Left cardiac atrium (tissue), 4 donors: ENCODE measurements at places on chromosomes 1 and 21. TPM values are rescaled to one million over a fixed set of nuclear protein-coding genes. Genes with fewer than 3 reads are reported as not detected.

GRCh38 chr21:42424914-42425541 lies 21.3 kb downstream of the UBASH3A start:
- DNase-seq: no peak

- DNase-seq: no peak
Observed at GRCh38 chr1:119245881-119246280, 105.4 kb upstream of the WARS2 start.

GRCh38 chr1:6420454-6421042 lies 829 bp upstream of the HES2 start:
- no peak for DNase-seq

GRCh38 chr21:39313042-39313570 lies 326 bp downstream of the BRWD1 start:
- DNase-seq: peak; percentile 42

- no peak for DNase-seq
Observed at GRCh38 chr1:17423781-17424245, 15.7 kb downstream of the RCC2 start.

- DNase-seq: no peak
Observed at GRCh38 chr1:156154317-156154749, 948 bp downstream of the SEMA4A start.

DNA sequence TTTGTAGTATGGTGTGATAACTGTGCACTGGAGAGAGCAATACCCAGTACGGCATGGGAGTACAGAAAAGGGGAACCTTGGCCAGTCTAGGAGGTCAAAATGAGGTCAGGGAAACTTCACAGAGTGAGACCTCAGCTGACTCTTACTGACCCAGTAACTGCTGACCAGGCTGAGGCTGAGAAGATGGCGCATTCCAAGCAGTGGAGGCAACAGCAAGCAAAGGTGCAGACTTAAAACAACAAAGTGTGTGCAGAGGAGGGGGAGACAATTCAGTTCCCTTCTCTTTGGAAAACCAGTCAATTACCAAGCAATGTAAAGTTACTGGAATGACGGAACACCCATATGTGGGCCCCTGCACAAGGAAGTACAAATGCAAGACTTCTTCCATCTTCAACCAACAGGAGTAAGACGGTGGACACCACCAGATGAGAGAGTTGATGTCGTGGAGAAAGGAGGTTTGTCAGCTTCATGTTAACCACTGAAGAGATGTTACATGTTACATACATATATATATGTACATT lies 54.6 kb upstream of the PRDX6 start:
- DNase-seq: no peak

DNA sequence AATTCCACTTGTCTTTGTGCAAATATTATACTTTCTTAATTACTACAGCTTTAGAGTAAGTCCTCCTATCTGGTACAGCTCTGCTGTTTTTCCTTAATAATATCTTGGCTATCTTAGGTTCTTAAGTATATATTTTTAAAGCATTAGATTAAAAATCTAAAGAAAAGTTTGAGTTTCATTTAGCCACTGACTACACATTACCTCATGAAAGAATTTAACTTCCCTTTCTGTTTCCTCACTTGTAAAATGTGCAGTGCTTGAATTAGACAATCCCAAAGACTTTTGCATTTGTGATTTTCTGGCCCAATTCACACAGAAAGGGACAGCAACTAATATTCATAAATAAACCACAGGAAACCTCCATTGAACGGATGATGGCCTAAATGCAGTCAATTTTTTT lies 126.4 kb upstream of the SAMSN1 start:
- no peak for DNase-seq

GRCh38 chr1:203101813-203102634 lies 16.2 kb upstream of the MYOG start:
- no peak for DNase-seq

- DNase-seq: peak; percentile 50
Observed at GRCh38 chr1:11842154-11843041, 5.2 kb downstream of the NPPA start.

GRCh38 chr1:230979952-230980351 lies 1.1 kb downstream of the ARV1 start:
- no peak for DNase-seq

- no peak for DNase-seq
Observed at GRCh38 chr1:24984800-24985522, 54.9 kb upstream of the RUNX3 start.

GRCh38 chr1:22607154-22607553 lies 29.3 kb upstream of the C1QA start:
- DNase-seq: no peak

- peak; percentile 26 for DNase-seq
Observed at GRCh38 chr1:143611159-143611558, 360.6 kb downstream of the FAM72C start.

DNA sequence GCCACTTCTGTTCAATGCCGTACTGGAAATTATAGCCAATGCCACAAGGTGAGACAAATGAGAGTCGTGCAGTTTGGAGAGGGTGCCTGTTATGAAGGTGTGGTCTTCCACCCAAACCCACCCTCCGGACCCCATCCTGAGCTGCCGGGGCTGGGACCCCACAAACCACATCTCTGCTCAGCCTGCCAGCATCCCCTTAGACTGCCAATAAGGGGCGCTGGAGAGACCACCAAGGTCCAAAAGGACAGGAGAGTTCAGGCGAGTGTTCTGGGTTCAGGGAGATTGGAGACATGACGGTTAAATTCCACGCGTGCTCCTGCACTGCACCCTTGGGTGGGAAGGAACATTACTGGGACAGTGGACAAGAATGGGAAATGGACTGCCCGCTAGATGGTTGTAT lies 48.7 kb upstream of the COL18A1 start:
- DNase-seq: no peak

DNA sequence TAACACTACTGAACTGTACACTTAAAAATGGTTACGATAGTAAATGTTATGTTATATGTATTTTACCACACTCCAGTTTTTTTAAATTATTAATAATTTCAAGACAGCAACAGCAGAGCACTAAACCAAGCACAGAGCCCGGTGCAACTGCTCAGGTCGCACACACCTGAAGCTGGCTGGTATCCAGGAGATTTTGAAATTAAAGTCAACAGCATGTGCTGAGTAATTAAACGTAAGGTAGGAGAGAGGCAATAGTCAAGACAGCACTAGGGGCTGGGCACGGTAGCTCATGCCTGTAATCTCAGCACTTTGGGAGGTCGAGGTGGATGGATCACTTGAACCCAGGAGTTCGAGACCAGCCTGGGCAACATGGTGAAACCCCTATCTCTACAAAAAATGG lies 35.1 kb upstream of the SLC30A10 start:
- DNase-seq: no peak

- no peak for DNase-seq
Observed at GRCh38 chr1:3103967-3104677, 35.1 kb downstream of the PRDM16 start.

DNA sequence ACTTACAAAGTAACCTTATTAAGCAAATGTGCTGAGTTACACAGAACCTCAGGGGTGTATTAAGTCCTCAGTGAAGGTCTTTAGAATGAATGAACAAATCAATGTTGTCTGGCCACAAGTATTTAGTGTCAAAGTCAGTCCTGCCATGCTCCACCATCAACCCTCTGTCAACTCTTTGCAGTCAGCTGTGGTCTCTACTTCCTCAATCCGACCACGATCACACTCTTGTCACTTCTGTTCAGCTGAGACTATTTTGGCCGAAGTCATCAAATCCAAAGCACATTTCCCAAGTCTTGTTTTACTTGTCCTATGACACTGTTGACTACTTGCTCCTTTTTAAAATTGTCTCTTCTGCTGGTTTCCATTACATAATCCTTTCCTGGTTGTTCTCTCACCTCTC lies 173.5 kb downstream of the ST6GALNAC5 start:
- no peak for DNase-seq

- peak; percentile 38 for DNase-seq
Observed at GRCh38 chr1:53327182-53327913, 522 bp downstream of the LRP8 start.

GRCh38 chr21:31030367-31031106 lies 7.7 kb downstream of the KRTAP19-8 start:
- no peak for DNase-seq

DNA sequence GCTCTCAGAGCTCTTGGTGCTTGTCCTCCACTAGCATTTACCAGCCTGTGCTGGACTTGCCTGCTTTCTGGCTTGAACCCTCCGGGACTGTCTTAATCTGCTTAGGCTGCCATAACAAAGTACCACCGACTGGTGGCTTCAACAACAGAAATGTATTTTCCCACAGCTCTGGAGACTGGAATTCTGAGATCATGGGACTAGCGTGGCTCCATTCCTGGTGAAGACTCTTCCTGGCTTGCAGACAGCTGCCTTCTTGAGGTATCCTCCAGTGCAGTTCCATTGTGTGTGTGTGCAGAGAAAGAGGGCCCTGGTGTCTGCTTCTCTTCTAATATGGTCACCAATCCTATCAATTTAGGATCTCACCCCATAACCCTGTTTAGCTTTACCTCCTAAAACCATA lies 22.0 kb upstream of the RCAN1 start:
- no peak for DNase-seq

- no peak for DNase-seq
Observed at GRCh38 chr1:115092175-115092574, 2.9 kb upstream of the TSPAN2 start.

DNA sequence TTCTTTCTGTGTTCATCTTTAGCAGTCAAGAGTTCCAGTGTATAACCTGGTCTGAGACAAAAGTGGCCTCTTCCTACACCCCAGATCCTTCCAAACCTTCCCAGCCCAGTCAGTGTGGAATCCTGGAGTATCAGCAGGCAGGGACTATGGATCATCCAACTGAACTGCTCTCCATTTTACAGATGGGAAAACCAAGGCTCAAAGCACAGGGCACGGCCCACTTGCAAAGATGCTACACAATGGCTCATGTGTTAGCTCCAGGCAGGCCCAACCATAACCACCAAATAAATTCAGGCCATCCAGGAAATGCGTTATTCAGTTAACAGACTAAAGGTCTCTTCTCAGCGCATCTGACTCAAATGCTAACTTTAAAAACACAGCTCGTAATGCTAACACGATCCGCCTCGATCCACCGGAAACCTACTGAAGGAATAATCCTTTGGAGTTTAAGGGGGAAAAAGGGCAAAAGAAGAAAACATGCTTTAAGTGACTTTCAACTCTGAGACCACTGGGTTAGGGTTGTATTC lies 7.1 kb downstream of the GLIS1 start:
- no peak for DNase-seq

DNA sequence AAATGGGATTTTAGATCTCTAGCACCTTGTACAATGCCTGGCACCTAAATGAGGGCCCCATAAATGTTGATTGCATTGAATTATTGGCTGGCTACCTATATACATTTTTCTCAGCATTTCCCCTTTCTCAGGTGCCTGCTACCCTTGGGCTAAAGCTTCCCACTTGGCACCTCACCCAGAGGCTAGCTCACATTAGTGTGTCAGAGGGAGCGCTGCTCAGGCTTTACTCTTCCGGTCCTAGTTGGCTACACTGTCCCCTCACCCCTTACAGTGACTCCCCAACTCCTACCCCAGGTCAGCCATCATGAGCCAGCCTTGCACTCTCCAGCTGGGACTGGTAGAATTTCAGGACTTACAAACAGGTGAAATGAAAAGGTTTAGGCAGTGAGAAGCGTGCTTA lies 9.5 kb downstream of the TRAF5 start:
- no peak for DNase-seq

- no peak for DNase-seq
Observed at GRCh38 chr21:41927727-41928409, 25.9 kb downstream of the C2CD2 start.

- DNase-seq: peak; percentile 93
Observed at GRCh38 chr1:6602669-6603237, at the start of gene KLHL21. Gene KLHL21, minus strand, starts transcription at chr1:6602869. Its CDS starts 52 bp downstream, at chr1:6602817.

DNA sequence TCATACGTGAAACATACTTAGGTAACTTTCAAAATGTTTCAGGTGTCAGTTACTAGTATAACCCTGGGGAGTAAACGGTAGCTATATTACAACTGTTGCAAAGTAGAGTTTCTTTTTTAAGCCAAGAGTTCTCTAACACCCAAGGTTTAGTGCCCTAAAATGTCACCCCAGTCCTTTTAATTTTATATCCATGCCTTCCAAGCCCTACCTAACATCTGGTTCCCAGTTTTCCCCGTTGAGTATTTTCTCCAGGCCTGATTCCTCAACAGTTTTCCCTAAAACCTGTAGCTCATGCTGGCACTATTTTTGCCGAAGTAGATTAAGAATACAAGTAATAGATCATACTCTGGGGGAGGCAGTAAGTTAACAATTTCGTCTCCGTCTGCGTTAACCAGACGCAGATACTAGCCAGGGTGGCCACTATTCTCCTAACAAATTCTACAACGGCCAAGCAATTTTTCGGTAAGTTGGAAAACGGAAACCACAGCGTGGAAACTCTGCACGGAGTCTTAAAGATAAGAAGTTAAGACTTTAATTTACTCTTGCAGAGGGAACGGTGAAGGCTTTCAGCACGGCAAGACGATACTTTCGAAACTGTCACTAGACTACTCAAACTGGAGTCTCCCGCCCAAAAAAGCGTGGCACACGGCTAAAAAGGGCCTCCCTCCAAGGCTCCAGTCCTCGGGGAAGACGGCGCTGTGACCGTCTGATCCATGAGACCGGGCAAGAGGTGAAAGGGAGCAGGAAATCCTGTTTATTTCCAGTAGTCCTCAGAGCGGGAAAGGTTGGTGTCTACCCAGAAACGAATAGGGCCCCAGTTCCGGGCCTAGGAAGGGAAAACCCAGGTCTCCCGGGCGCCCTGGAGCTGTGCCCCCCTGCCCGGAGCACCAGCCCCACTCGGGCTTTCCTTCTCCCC lies 945 bp downstream of the SRSF4 start:
- no peak for DNase-seq

TAS1R1 gene
- not detected for total RNA-seq

TP73 gene
- 0.06 TPM for total RNA-seq

FAM229A gene
- 2.6 TPM for total RNA-seq

RAD54L gene
- 0.77 TPM for total RNA-seq

AADACL4 gene
- not detected for total RNA-seq

AKT3 gene
- total RNA-seq: 27.6 TPM

GJA5 gene
- 54.6 TPM for total RNA-seq

GPR37L1 gene
- 0.21 TPM for total RNA-seq

KRTAP21-2 gene
- total RNA-seq: not detected

WNT4 gene
- not detected for total RNA-seq

LRRC71 gene
- total RNA-seq: not detected

RNU1-4 gene
- total RNA-seq: 15,401 TPM

PLEKHA6 gene
- total RNA-seq: 14.1 TPM
